ENCODE measurements at places on chromosomes 7 and 10.

DNA sequence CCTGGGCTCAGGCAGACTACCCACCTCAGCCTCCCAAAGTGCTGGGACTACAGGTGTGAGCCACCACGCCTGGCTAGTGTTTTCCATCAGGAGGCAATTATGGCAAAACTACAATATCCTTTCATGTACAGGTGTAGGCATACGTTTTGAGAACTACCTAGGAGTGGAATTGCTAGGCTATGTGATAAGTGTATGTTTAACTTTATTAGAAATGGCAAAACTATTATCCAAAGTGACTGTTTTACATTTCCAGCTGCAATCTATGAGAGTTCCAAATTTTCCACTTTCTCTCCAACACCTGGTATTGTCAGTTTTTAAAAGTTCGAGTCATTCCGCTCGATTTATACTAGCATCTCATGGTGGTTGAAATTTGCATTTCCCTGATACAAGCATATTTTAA is 59.0 kb downstream of the ZMYND11 start:
- DNase-seq = no peak

DNA sequence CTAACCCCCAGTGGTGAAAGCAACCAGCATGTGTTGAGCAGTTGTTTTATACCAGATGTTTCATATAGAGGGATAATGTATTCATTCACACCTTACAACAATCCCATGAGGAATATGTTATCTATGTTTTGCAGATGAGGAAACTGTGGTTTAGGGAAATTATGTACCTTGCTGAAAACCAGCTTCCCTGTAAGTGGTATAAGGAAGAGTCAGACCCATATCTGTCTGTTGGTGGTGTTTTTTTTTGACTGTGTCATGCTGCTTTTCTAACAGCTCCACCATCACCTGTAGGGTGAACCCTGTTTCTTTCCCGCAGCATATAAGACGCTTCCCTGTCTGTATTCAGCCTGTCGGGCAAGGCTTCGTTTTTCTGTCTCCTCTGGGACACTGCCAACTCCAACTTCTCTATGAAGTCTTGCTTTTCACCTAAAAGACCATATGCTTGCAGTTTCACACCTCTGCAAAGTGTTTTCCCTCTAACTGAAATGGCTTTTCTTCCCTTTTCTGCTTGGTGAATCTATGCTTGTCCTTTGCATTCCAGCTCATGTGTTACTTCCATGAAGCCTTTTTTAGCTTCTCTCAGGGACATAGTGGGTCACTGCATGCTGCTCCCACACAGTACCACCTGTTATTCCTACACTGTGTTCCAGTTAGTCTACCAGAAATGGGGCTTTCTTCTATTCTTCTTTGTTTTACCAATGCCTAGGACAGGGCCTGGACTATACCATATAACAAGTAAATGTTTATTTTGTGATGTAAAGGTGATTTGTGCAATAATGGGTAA is 92.8 kb downstream of the ST7 start:
- DNase-seq = no peak

DNA sequence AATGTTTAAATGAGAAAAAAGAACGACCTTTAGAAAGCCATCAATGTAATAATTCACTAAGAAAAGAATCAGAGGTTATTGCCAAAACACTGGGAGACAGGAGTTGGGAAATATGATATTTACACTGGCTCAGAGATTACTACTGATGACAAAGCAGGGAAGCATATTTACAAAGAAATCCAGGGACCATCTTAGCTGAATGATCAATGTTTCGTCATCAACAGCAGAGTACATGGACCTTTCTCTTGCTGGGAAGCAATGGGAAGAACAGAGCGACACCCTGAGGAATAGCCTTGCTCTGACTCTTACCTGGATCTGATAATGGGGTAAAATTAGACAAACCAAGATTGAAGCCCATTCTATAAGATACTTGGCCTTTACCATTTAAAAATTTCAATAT is 1293.5 kb downstream of the XPNPEP1 start:
- no peak for DNase-seq

GRCh38 chr10:93436591-93437085 is 45.5 kb downstream of the MYOF start:
- DNase-seq = peak; percentile 98

Data from HFFc6 (cell line).